Activated effector memory CD4-positive, alpha-beta T cell treated with Interleukin-2 at 50 U/mL for 16 hours (primary cell): ENCODE measurements at places on chromosomes 1 and 21.
A peak's percentile ranks its signal among the peaks of the same experiment; 100 is the strongest.

GRCh38 chr1:85319491-85319890, 43.1 kb upstream of the BCL10 start:
- DNase-seq, result no peak

- no peak for DNase-seq
Measured at GRCh38 chr1:23698466-23698865, 6.9 kb downstream of the RPL11 start.

DNA sequence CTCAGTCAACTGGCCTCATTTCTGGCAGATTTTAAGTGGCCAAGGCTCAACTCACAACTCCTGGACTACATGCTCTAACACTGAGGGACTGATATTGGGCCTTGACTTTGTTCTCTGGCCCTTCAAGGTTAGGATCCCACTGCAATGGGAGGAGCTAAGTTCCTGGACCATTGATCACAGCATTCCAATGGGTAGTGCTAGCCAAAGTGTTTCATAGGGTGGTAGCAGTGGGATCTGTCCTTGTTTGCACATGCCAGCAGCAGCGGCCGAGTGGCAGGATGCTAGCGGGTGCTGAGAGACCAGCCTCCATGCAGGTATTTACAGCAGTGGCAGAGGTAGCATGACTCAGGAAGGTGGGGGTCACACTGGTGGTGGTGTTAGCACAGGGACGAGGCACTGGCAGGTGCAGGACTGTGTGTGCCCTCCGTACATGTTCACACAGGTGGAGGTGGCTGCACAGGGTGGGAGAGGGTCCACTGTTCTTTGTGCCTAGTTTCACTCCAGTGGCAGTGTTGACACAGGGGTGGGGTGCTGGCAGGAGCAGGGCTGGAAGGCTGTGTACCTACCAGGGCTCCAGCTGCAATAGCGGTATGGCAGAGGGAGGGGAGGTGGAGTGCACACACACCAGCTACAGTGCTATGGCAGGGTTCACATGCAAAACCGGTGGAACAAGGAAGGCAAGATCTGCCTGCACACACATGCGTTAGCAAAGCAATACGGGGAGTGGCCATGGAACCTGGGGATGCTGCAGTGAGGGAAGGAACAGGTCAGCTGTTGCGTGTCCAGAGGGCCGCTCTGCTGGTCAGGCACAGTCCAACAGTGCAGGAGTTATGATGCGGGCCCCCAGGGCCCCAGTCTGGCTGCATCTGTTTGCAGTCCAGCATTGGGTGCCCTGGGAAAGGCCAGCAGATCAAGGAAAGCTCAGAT, 51.7 kb downstream of the COL24A1 start:
- no peak for DNase-seq

GRCh38 chr1:47371016-47371517, 37.5 kb downstream of the CMPK1 start:
- no peak for DNase-seq

DNA sequence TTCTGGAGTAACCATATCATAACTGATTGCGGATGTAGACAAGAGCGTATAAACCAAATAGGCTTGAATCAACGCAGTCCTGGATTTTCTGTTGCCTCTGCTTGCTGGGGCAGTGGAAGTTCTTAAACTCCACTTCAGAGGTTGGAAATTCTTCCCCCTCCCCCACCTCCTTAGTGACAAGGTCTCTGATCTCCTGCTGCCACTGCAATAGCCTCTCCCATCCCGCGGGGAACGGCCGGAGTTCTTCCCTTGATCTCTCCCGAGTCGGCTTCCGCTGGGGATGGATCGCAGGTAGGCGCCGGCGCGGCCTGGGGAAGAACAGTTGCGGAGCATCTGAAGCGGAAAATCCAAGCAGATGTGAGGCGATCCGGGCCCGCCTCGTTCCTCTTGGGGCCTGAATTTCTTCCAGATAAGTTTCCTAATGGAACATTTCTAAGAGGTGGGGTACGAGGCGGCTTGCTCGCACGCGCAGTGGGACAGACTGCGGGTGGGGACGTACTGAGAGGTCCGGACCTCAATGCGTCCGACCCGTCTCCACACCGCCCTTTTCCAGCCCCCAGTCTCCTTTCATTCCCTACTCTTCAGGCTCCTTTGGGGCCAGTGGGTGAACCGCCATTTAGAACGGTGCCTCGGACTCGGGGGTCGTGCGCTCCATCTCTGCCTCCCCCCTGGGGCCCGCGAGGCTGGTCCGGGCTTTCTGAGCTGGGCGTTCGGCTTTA, 3.1 kb upstream of the SIM2 start:
- no peak for DNase-seq

- no peak for DNase-seq
Measured at GRCh38 chr1:99279525-99279924, 15.2 kb downstream of the PLPPR4 start.

DNA sequence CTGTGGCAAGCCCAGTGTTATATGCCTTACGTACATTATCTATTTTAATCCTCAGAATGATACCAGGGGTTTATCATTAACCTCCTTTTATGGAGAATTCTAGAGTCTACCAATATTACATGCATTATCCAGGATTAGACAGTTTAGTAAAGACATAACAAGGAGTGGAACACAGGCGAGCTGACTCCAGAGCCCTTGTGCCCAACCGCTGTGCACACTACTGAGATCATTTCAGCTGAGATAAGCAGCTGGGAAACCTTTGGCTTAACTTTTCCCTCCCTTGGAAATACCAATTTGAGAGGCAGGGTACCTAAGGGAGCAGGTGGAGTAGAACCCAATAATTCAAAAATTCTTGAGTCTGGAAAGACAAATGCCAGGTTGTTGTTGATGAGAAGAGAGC, 59.8 kb upstream of the ATP1B1 start:
- DNase-seq, result no peak

GRCh38 chr1:40709100-40709801, 17.7 kb downstream of the NFYC start:
- peak; percentile 53 for DNase-seq

- DNase-seq, result no peak
Measured at GRCh38 chr1:116733476-116734365, 20.5 kb upstream of the CD2 start.

- no peak for DNase-seq
Measured at GRCh38 chr1:151062741-151063371, 2.7 kb downstream of the MLLT11 start.

GRCh38 chr1:242847390-242847993, 323.0 kb upstream of the PLD5 start:
- no peak for DNase-seq

- no peak for DNase-seq
Measured at GRCh38 chr21:17709266-17709611, 96.5 kb upstream of the BTG3 start.

- DNase-seq, result no peak
Measured at GRCh38 chr1:2110738-2111673, 60.8 kb downstream of the PRKCZ start.

GRCh38 chr21:43812139-43812821, 22.9 kb downstream of the RRP1 start:
- DNase-seq, result no peak

GRCh38 chr21:45041351-45041805, 33.0 kb upstream of the ADARB1 start:
- DNase-seq, result no peak

DNA sequence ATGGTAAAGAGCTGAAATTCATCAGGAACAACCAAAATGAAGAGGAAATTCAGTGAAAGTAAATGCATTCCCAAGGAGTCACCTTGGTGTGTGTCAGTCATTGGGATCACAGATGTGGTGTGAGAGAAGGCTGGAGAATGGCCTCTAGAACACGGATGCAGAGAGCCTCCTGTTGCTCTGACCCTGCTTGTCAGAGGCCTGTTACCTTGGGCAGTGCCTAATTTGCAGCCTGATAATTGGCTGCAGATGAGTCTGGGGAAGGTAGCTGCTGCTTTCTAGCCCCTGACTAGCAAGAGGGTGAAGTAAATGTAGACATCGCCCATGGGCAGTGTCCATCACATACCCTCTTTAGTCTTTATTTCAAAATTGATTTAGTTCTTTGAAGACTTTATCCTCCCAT, 3.3 kb downstream of the GCSAML start:
- no peak for DNase-seq

DNA sequence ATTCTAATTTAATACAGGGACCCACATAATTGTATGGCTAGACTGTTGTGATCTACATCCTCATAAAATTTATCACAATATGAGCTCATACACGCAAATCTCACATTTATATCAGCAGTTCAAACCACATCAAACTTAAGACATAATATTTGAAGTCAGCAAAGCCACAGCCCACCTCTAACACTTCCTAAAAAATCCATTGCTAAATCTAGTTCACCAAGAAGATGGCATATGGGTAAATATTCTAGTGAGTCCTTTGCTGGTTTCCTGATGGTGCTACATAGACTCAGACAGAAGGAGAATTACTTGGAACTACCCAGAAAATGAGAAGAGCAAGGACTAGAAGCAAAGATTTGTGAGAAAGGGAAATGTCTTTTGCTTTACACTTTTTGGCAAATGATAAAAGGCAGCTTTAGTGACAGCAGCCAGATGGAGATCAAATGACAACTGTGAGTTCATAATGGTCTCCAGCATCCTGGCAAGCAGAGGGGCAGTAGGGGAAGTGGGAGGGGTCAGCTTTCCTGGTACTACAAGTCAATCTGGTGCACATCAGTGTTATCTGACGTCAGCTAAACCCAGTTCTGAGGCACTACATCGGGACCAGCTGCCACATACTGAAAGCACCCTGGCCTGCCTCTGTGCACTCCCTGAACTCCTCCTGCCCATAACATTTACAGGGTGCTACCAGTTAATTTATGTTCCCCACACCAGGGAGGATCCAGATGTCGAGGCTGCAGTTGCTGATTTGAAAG, 10.6 kb upstream of the GADD45A start:
- peak; percentile 12 for DNase-seq

DNA sequence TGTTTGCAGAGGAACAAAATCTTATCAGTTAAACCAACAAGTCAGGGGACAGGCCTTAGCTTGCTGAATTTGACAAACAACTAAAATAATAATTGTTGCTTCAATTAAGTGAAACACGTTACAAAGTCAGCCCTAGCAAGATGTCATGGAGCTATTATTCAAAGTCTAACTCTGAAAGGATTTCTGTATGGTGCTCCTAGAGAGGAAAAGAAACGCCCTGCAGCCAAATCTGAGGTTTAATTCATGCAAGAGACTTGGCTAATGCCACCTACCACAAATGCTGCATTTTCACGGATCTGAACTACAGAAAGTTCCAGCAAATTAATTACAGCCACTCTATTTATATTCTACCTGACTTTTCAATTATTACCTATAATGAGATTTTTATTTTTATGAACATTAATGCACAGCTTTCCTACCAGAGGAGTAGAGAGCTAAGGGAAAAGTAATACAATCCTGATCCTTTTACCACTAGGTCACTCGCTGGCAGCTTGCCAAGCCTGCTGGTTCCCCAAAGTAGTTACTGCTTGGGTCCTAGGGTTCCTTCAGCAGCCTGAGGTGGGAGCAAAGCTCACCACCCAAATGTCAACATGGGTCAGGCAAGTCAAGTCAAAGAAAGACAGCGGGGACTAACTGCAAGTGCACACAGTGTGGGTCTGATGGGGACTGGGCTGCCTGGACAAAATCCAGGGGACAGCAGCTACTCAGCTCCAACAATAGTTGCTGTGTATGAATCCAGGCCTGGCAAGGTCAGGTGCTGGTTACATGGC, 8.5 kb downstream of the COLGALT2 start:
- no peak for DNase-seq

- DNase-seq, result no peak
Measured at GRCh38 chr1:21834094-21834493, 22.0 kb downstream of the LDLRAD2 start.

GRCh38 chr1:9744106-9744799, 79.5 kb downstream of the CLSTN1 start:
- DNase-seq, result no peak

- no peak for DNase-seq
Measured at GRCh38 chr1:53606651-53607051, 132.3 kb downstream of the GLIS1 start.

- no peak for DNase-seq
Measured at GRCh38 chr1:36874271-36875060, 159.8 kb downstream of the GRIK3 start.

DNA sequence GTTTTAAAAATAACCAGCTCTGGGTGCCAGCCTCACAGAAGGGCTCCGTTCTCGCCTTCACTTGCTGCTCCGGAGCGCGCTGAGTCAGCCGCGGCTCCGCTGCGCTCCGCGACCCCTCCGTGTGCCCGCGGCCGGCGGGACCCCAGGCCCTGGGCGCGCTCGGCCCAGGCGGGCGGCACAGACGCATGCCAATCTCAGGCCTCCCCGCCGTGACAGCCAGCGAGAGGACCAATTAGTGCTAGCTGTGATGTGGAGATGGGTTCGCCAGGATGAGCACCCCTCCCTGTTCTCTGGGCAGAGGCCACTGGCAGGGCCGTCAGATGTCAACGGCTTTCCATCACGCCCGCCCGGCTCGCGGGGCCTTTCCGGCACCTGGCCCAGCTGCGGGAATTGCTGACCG, 293.8 kb downstream of the SPATA17 start:
- no peak for DNase-seq

GRCh38 chr1:193366764-193367507, 180.5 kb upstream of the B3GALT2 start:
- no peak for DNase-seq

DNA sequence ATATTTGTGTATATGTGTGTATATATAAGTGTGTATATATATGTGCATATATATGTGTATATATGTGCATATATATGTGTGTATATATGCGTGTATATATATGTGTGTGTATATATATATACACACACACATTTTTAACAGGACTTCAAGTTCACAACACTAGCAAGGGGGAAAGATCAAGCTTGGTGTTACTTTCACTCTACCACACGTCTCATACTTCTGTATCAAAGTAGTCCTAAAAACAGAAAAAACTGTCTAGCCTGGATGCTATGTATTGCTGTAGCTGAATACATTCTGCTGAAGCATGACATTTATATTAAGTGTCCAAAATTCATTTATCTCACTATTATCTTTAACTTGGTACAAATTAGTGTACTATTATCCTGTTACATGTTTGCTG, 17.9 kb upstream of the ATP6V1G3 start:
- no peak for DNase-seq

- no peak for DNase-seq
Measured at GRCh38 chr1:90902672-90903071, 119.2 kb downstream of the ZNF644 start.

- no peak for DNase-seq
Measured at GRCh38 chr1:99672530-99673213, 26.8 kb downstream of the PALMD start.

DNA sequence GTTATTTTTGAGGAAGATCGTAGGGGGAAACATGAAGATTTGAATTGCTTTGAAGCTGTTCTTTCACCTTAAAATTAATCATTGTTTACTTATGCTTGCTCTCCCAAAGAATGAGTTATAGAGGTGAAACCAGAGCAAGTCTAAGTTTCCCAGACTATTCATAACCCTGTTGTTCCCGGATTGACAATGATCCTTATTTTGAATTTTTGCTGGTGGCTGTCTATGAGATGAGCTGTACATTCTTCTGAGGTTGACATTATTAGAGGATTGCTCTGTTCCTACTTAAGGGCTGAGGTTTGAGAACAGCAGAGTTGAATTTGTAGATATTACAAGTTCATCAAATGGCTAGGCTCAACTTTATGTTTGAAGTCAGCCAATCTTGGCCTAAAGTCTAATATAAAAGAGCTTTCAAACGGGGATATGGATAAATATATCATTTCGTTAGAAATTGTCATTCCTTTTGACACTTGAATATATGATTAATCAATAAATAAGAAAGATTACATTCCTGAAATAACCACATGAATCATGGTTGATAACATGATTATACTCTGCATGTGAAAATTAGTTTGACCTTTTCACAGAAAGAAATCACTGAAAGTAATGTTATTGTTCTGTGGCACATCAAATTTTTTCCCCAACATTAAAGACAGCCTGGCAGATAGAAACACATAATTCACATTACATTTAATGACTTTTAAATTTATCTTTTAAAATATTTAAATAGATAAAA, 19.1 kb upstream of the PDE4B start:
- no peak for DNase-seq
